ENCODE measurements at places on chromosomes 4 and X. TPM values are rescaled to one million over a fixed set of nuclear protein-coding genes. Genes with fewer than 3 reads are reported as not detected.
A peak's percentile ranks its signal among the peaks of the same experiment; 100 is the strongest.

DNA sequence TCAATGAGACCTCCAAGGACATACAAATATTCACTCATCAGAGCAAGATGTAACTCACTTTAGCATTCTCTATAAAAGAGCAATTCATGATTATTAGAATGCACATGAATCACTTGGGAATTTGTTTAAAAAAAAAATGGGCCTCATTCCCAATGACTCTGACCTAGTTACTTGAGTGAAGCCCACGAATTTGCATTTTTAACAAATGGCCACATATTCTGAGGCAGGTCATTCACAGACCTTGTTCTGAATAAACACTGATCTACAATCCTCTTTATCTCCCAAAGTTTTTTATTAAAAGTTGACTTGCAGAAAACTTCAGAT lies 255.1 kb upstream of the VEGFC start:
- no peak for DNase-seq

GRCh38 chr4:24568425-24568824 lies 15.9 kb downstream of the DHX15 start:
- DNase-seq, result no peak

C4orf51 gene
- not detected for polyA plus RNA-seq

ZC4H2 gene
- polyA plus RNA-seq, result 27.5 TPM

DNA sequence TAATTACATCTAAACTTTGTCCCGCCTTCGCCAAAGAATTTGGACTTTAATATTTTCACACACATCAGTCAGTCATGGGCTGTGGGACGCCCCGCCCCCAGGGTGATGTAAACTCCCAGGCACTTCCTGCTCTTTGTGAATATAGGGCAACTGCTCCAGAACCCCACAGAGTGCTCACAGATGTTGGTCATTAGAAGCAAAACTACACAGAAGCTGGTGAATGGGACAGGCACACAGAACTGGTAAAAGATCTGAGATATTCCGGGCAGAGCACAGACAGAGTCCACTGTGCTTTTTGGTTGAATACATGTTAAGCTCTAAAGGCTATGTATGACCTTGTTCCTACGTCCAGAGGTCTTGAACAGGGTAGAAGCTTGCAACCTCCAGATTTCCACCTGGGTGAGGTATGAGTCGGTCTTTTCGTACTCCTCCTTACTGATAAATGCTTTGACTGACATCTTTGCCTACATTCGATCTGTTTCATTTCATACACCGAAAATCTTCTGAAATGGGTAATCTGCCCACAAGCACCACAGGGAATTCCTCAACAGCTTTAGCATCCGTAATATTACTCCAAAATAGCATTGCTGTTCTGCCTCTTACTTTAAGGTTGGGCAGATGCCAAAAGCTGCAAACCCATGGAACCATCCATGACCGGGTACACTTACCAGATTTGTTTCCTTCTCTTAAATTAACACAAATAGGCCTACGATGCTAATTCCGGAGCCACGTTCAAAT lies 144.6 kb downstream of the AMELX start:
- no peak for DNase-seq

DNA sequence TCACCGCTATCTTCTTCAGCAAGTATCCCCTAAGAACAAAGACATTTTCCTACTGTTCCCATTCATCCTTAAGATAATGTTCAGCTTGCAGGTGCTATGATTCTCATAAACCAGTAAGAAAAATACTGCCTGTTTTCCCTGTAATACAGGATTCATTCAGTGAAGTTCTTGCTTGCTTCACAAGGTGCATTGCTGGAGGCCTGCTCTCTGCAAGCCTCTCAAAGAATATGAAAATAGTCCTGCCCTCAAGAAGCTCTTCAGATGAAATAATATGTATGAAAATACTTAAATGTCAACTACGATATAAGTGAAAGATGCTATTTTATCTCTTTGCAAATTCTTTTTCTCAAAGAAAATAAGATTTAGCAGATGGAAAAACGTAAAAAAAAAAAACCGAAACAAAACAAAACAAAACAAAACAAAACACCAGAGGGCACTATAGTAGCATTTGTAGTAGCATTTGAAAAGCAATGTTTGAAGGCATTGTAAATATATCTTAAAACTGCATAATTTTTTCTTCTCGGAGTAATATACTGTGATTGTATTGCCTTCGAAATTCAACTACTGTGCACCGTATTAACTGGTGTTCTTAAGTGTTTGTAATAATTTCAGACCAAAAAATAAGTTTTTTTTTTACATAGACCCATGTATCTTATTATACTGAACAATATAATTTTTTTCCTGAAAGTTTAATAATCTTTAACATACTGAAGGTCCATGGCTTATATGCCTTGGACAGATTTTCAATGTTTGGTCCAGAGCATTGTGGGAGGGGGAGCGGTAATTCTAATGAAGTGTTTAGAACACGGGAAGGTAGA lies 26.0 kb downstream of the ADH4 start:
- no peak for DNase-seq

GRCh38 chr4:90603540-90603939 lies 476.3 kb downstream of the CCSER1 start:
- DNase-seq, result no peak

DNA sequence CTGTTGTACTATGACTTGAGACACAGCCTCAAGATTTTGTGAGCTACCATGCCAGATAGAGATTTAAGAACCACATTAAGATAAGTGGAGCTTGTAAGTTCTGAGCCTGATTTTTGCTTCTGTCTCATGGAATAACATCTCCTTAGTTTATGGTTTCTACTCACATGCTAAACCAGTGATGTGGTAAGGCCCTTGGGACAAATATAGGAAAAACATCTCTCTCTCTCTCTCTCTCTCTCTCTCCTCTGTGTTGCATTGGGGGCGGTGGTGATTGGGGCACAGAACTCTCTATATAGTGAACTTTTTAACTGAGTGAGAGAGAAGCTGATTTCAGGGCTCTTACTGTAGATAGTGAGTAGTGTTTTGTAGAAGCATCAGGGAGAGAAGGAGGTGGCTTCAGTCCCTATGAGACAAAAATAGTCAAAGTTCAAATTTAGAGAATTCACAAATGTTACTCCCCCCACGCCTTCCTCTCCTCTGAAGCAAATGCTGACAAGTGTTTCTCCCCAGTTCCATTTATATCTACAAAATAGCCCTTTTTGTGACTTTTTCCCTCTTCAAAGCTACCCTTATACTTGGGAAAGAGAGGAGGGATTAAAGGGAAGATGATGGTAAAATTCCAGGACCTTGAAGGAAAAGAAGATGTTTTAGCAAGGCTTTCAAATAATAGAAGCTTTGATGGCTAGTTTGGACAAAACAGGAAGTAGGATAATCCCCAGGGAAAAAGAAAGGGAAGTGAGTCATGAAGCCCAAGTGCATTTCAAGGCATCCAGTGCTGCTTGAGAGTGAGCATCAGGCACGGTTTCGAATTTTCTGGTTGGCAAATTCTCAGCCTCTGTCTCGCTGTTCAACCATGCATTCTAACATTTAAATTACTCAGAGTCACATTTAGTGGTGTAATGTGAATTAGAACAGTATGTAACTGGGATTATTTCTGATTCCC lies 134.3 kb upstream of the AP1S2 start:
- DNase-seq, result peak; percentile 13

DNA sequence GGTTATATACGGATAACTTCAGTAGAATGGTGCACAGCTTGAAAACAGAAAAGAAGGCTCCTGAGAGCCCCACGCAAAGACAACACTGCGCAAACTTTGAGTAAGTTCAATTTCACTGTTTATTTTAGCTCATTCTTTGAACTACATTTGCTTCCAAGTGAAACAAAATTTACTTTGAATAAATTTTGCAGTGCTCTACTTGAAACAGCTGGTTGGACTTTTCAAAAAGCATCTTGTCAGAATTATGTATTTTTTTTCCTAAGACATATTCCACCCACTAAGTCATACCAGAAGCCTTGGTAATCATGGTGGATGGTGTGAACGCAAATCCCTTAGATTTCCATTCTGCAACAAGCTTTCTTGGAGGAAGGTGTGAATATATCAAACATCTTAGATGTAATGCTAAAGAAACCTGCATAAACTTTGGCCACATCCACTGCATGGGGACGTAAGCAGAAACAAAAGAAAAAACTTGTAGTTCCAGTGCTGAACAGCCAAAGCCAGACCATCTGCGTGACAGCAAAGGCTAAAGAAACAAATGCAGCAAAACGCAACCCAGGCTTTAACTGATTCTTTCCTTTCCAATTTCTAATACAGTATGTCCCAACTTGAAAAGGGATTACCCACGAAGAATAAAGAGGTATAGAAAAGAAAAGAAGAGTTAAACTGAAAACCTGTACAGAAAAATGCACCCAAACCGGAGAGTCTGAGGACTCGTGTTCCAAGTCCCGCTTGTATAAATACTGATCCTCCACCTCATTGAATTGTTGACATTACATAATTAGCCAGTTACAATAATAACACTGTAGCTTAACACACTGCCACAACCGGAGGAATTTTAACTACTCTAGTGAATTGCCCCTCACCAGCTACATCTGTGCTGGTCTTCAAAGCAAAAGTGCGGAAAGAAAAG lies 90.9 kb downstream of the SH3RF1 start:
- no peak for DNase-seq

- no peak for DNase-seq
Observed at GRCh38 chrX:11050013-11050412, 61.1 kb upstream of the HCCS start.

Measured in AG04450 (cell line).